GM03348 (cell line): ENCODE measurements at places on chromosomes 6 and 20.

DNA sequence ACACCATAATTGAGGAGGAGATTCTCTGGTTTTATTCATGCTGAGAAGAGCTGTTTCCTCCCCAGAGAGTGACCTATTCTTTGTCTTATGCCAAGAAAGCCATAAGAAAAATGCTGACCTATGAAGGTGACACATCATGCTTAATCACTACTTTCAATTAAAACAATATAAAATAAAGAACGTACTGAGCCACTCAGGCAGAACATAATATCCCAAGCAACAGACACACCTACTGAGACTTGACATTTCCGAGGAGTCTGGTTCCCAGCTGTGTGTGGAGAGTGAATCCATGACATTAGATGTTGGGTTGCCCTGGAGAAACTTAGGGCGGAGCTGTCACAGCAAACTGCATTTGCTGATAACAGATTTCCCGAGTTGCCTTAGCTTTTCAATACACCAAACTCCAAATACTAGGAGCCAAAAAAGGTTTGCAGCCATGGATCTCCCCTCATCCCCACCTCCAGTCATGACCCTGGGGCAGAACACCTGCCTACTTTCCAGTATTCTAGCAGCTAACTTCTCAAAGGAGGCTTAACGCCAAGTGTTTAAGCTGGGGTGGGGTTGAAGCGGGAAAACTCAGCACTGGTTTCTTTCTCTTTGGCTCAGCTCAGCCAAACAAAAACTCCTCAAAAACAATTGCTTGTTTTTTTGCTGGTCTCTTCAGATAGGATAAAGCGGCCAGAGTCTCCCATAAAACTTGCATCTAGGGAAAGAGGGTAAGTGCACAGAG is 92.2 kb downstream of the BACH2 start:
- DNase-seq = no peak

DNA sequence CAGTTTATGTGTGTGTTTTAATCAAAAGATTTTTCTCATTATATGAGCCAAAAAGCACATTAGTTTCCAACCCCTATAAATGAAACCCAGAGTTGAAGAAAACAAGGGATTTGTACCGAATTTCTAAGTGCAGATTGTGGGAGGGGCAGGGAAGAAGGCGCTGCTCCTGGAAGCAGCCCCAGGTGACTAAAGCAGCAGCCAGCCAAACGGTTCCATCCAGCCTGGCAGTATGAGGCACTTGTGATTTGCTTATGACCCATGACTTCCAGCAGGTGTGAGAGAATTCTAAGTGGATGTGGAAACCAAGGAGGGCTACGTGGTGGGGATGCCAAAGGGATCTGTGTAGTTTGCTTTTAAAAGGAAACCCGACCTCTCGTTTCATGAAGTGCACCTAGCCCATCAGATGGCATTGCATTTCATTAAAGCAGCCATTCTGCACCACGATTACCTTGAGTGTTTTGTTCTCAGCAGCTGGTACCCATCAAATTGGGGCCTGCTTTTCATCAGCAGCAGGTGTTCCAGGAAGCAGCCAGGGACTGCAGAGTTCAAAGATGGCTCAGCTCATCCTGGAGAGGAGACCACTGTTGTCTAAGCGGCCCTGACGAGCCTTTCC is 79.1 kb downstream of the DTD1 start:
- no peak for DNase-seq

GRCh38 chr6:11492464-11493290 is 44.9 kb upstream of the TMEM170B start:
- DNase-seq = peak; percentile 63

DNA sequence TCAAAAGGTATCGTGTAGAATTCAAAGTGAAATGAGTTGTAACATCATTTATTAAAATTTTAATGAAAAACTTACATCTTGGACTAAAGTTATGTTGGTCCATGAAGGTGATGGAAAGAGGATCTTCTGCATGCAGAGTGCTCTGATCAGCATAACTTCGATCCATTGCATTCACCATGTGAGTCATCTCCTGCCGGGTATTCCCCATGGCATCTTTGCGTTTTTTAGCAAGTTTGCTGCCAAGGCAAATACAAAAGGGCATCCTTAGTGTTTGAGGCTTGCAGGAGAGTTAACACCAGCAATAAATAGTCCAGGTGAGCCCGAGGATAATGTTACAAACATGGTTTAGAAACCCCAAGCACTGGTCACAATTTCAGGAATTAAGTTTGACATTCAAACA is 104.2 kb upstream of the THEMIS start:
- no peak for DNase-seq

DNA sequence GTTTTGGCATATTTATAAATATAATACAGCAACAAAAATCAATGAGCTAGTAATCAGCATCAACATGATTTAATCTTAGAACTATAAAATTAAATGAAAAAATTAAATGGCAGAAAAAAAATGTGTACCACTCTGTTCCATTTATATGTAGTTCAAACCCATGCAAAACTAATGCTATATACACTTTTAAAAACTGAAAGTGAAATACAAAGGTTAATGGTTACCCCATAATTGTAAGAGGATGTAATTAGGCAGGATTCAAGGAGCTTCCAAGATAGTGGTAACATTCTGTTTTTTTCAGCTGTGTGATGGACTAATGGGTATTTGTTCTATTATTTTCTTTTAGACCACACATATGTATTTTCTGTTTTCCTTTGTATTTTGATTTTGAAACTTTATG is 492.1 kb downstream of the UTRN start:
- DNase-seq = no peak

- peak; percentile 65 for DNase-seq
Measured at GRCh38 chr20:16476032-16476431, 97.2 kb downstream of the KIF16B start.

- DNase-seq = no peak
Measured at GRCh38 chr6:40395066-40395697, 192.0 kb downstream of the LRFN2 start.

DNA sequence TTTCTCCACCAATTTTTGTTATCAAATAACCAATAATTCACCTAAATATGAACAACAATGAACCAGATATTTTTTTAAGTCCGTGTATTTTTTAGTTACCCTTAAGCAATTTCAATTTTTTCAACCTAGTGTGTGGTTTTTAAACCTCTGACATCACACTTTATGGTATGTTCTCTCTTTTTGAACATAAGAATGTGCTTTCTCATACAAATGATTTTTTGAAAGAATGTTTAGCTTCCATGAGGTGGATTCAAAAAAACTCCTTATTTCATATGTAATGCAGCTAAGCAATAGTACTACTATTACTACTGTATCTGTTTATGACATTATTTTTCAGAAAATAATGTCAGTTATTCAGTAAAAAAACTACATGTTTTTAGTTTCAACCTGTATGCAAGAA is 19.4 kb upstream of the MEI4 start:
- DNase-seq = no peak

GRCh38 chr6:26252077-26252472 is 112.9 kb upstream of the BTN3A2 start:
- no peak for DNase-seq

GRCh38 chr20:23265226-23265625 is 85.4 kb upstream of the NXT1 start:
- DNase-seq = no peak

GRCh38 chr6:143478479-143479062 is 28.0 kb downstream of the PEX3 start:
- no peak for DNase-seq

GRCh38 chr6:36930483-36930882 is 24.1 kb upstream of the PI16 start:
- DNase-seq = peak; percentile 57

GRCh38 chr20:2967841-2968240 is 75.6 kb upstream of the GNRH2 start:
- DNase-seq = no peak

GRCh38 chr20:48799328-48800105 is 28.3 kb downstream of the PREX1 start:
- DNase-seq = no peak

- peak; percentile 40 for DNase-seq
Measured at GRCh38 chr6:169240591-169241390, 12.9 kb downstream of the THBS2 start.

- DNase-seq = no peak
Measured at GRCh38 chr20:31915491-31916280, 36.2 kb downstream of the PDRG1 start.

DNA sequence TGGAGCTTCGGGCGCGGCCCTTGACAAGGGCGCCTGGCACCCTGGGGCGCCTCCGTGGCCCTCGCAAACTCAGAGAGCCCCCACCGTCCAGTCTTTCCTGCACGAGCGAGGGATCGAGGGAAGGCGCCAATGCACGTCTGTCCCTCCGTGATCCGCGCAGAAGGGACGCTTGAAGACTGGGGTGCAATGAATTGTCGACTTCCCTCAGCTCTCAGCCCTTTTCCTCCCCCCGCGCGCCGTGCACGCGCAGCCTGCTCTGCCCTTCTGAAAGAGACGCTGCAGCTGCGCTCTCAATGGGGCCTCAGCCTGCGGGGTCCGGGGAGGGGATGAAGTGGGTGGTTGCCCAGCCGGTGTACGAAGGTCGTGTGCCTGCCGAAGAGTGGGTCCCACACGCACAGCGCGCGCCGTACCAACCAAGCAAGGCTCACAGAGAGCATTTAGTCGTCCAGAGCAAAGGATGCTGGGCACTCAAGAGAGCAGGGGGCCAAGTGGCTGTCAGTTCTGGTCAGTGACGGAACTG is 5.5 kb upstream of the SOX4 start:
- DNase-seq = peak; percentile 43

DNA sequence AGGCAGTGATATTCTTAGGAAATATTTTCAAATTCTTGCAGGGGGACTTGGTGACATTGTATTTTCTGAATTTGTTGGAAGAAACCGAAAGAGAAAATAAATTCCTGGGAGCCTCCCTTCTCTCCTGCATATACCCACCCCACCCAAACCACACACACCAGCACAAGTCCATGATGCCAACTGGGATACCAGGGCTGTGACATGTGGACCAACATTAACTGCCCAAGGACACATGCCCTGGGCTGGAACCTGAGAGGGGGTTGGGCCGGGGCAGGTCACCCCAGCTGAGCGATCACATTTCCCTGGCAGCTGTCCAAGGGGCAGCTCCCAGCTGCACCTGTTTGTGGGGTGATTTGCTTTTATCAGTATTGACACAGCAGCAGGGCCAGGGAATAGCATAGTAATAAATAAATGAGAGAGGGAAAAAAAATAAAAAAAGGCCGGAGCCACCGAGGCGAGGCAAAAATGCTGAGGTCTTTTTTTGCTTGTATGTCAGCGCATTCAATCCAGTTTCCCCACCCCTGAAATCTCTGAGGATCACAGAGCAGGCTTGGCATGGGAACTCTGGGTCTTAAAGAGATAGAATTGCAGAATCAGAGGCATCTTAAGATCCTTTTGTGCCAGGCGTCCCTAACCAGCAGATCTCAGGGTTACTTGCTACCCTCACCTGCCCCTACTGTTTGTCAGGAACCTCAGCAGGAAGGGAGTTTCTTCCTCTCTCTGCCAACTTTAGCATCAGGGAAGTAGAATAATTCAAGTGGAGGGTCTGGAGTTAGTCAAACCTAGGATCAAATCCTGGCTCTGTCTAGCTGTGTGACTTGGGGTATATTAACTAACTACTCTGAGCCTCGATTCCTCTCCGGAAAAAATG is 66.5 kb upstream of the PIM1 start:
- peak; percentile 40 for DNase-seq
